ENCODE measurements at places on chromosomes 4 and X. TPM values are rescaled to one million over a fixed set of nuclear protein-coding genes. Genes with fewer than 3 reads are reported as not detected.

STATH gene
- total RNA-seq: not detected

SHROOM2 gene
- under 0.01 TPM for total RNA-seq

DNA sequence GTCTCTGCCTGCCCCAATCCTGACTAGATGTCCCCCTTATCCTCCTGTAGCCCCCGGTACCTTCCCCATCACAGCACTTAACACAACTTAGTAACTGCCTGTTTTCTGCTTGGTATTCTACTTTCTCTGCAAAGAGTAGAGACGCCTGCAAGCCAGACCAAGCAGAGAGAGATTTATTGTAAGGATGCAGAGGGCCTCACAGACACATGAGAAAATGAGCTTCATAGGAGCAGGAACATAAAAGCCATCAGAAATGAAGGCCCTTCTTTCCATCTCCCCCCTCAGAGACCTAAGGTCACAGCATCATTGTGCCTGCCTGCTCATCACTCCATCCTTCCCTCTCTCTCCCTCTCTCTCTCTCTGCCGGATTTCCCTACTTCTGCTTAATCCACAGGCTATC is 305.7 kb upstream of the NOCT start:
- peaks cover 9% of the 10 kb centered on the region for H3K4me1 ChIP-seq
- no peaks in the 10 kb centered on the region for H3K36me3 ChIP-seq
- H3K27ac ChIP-seq: no peak overlapping the region
- H3K4me3 ChIP-seq: no peak overlapping the region

DNA sequence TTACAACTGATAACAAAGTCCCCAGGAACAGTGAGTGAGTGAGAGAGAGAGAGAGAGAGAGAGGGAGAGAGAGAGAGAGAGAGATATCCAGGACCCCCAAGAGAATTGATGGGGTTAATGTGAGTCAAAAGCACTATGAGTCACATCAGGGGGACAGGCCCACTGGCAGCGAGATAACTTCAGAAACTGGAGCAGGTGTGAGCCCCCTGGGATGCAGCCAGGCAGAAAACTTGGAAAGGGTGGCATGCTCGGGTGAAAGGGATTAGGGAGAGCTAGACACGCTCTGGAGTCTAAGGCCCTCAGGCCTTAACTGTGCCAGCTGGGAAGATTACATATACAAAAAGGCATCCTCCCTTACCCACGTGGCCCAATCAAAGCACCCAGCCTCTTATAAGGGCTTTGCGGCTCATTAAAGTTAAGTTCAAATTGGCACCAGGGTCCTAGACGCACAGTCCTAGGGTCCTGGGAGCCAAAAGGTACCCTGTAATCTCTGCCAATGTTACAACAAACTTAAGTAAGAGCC is 841 bp downstream of the ACOT9 start:
- peak; percentile 79 for DNase-seq
- peak overlapping the region; percentile 74 for H3K4me3 ChIP-seq
- H3K27me3 ChIP-seq: no peaks in the 10 kb centered on the region
- H3K27ac ChIP-seq: peak overlapping the region; percentile 93
- H3K36me3 ChIP-seq: no peaks in the 10 kb centered on the region

GRCh38 chr4:3715061-3715854 is 50.9 kb upstream of the ADRA2C start:
- no peak overlapping the region for H3K27ac ChIP-seq
- H3K36me3 ChIP-seq: no peaks in the 10 kb centered on the region
- no peaks in the 10 kb centered on the region for H3K4me1 ChIP-seq
- DNase-seq: no peak
- no peak overlapping the region for H3K4me3 ChIP-seq

- no peak for DNase-seq
- no peak overlapping the region for H3K27ac ChIP-seq
- no peaks in the 10 kb centered on the region for H3K36me3 ChIP-seq
Measured at GRCh38 chrX:153560000-153560399, 38.9 kb downstream of the CCNQ start.
